IMR-90 (cell line): ENCODE measurements at places on chromosomes 7 and 10. TPM values are rescaled to one million over a fixed set of nuclear protein-coding genes. Genes with fewer than 3 reads are reported as not detected.
A peak's percentile ranks its signal among the peaks of the same experiment; 100 is the strongest.

AHR gene
- 55.2 and 67.2 TPM in 2 replicates for total RNA-seq

HOXA6 gene
- 1.4 and 1.7 TPM in 2 replicates for total RNA-seq

GRCh38 chr10:1086787-1087186 is 30.6 kb downstream of the WDR37 start:
- DNase-seq: no peak

GRCh38 chr7:124764847-124765400 is 668 bp downstream of the GPR37 start:
- peak; percentile 5 for DNase-seq

DNA sequence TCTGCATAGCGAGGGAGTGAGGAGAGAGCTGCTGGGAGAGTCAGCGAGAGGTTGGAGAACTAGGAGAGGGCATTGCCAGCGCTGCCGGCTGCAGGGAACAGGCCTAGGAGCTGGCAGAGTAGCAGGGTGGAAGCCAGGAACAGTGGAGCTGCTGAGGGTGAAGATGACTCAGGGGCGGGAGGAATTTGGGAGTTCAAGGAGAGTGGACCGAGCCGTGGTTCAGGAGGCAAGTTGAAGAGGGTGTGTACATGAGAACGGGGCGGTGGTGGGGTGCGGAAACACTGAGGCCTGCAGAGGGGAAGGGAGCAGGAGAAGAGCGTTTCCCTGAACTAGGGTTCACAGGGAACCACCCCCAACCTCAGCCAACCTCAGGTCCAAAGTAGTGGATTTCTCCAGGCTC is 31.5 kb downstream of the HIF1AN start:
- no peak for DNase-seq

GRCh38 chr7:22181663-22182062 is 175.3 kb downstream of the RAPGEF5 start:
- DNase-seq: no peak

GRCh38 chr7:108049962-108050361 is 47.0 kb upstream of the LAMB1 start:
- DNase-seq: no peak

- DNase-seq: peak; percentile 58
These were observed 76.7 kb upstream of the MKX start for GRCh38 chr10:27822301-27822700.

DNA sequence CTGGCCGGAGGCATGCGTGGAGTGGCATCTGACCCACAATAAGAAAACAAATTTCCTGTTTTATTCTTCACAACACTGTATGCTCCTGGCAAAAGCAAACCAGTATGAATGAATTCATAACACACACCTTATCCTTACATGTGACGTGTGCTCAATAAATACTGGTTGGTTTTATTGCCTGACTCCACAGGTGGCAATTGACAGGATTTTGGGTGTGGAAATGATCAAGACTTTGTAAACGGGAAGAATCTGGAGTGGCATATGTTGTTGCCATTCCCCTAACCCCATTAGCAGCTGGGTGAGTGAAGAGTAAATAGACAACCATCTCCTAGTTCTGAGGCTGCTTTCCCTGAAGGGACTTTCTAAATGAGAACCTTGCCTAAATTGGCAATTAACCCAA is 215.5 kb upstream of the AOAH start:
- no peak for DNase-seq

GRCh38 chr7:22732556-22733126 is 5.6 kb downstream of the IL6 start:
- DNase-seq: peak; percentile 45

GRCh38 chr10:69363666-69364065 is 53.1 kb downstream of the TACR2 start:
- DNase-seq: no peak

- DNase-seq: no peak
These were observed at the start of gene AQP1 for GRCh38 chr7:30911561-30911969. AQP1 (plus strand) TSS chr7:30911853; CDS start chr7:30911910, 57 bp downstream.

- DNase-seq: peak; percentile 50
These were observed 135.6 kb downstream of the ATE1 start for GRCh38 chr10:121792198-121792597.

DNA sequence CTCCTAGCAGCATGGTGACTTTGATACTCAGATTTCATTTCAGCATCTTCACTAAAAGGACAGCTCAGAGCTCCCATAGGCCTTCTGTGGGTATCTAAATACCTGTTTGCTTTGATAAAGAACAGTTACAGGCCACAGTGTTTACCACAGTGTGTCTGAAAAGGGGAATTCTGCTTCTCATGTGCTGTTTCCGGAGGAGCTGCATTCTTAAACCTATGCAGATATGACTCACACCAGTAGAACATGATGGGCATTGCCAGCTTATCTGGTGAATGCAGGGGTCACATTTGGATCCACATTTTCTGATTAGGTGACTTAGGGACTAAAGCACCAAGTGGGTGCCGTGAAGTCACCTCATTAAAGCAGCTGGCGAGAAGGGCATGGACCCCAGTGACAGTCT is 52.6 kb downstream of the TRRAP start:
- peak; percentile 34 for DNase-seq

DNA sequence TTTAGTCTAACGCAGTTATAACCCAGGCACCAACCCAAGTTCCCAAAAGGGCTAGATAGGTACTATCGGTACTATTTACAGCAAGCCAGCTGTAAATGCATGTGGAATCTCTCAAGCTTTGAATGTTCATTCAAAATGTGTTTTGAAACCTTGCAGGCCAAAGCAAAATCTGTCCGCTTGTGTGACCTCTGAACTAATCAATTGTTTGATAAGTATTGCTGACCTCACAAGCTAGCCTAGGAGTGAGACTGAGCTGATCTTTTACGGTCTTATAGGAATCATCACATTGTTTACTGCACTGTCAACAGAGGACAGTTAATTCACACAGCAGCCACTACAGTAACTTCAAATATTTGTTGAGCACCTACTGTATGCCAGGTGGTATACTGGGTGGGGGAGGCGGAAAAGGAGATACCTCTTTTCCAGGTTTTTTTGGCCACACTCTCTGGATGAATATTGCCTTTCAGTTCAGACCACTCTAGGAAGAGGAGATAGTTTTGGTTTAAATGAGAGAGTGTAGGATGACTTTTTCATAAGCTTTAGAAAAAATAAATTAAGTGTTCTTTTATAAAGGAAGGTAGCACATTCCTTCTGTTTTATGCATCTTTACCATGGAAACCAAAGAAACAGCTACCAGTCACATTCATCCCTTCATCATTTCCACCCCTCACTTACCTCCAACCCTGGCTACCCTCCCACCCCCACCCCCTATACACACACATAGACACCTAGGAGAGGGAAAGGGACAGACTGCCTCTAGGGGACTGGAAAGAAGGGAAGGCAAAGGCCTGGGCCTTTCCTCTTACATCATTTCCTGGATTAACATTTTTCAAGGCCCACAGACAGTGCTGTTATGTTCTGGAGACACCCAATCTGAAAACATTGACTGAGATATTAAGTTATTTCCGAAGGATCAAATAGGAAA is 2.4 kb downstream of the PAPSS2 start:
- peak; percentile 43 for DNase-seq

DNA sequence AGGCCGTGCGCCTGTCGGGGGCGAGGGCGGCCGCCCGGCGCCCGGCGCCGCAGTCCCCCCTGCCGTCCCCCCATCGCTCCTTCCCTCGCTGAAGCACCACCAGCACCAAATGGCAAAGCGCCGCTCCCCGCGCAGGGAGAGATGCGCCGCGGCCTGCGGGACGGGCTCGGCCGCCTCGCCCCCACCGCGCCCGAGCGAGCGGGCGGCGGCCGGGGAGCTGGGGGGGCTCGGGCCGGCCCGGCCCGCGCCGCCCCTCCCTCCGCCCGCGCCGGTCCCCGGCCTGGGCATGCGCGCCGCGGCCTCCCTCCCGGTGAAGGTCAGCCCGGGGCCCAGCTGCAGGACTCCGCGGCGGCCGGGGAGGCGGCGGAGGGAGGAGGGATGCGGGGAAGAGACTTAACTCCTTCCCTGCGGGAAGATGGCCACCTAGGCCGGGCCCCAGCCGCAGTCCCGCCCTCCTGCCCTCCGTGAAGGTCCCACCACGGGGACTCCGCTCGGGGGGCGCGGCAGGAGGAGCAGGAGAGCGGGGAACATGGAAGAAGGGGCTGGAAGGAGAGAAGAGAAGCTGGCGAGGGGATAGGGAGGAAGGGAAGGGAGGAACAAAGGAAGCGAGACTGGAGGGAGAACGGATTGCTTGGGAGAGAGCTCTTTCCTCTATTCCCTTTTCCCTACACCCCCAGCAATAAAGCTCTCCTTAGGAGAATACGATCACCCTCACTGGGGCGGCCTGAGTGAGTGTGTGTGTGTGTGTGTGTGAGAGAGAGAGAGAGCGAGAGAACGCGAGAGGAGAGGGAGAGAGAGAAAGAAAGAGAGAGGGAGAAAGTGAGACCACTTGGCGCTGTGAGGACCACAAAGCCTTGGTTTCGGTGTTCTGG is 3.4 kb upstream of the SMARCD3 start:
- peak; percentile 69 for DNase-seq

DNA sequence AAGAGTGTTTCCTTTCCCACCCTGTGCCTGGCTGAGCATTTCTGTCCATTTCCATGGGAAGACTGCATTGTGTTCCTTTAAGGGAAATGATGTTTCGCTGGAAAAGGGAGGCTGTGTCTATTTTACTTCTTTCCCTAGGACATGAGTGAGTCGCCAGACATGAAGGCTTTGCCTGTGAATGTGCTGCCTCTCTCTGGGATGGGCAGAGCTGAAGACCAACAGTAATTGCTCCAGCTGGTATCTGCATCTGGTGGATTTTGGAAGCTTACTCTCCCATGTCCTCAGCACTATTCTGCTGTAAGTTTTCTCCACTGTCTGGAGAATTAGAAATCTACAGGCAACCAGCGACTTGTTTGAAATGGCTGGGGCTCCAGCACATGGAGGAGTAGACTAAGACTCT is 264.6 kb upstream of the BMPER start:
- DNase-seq: peak; percentile 30

- DNase-seq: peak; percentile 50
These were observed 67.6 kb upstream of the DDC start for GRCh38 chr7:50632561-50633413.

DNA sequence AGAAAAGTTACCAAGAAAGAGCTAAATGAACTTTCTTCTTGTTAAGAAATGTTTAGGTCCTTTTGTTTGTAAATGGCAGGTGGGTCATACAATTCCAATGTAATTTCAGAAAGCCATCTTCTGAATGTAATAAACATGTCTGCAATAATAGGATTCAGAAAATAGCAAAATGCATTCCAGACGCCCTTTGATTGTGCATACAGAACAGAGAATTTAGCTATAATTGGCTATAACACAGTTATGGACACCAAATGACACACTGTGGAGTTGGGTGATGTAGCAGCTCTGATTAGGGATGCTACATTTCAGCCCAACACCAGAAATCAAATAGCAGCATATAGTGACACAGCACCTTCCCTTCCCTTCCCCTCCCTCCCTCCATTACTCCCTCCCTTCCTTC is 240.8 kb downstream of the SNX10 start:
- DNase-seq: no peak
